Left colon (tissue), 2 donors: ENCODE measurements at places on chromosomes 16 and 17. TPM values are rescaled to one million over a fixed set of nuclear protein-coding genes. Genes with fewer than 3 reads are reported as not detected.

- peak; percentile 68 for DNase-seq
These were observed 10.5 kb upstream of the TIMP2 start for GRCh38 chr17:78935419-78936323.

GRCh38 chr16:20004931-20005330 is 68.8 kb downstream of the GPR139 start:
- no peak for DNase-seq

Gene GRIN2C
- total RNA-seq: 0.09 TPM

GRCh38 chr16:88083582-88083981 is 132.3 kb downstream of the BANP start:
- no peak for DNase-seq

Gene AOC3
- 5.6 TPM for total RNA-seq

GRCh38 chr17:55053855-55054254 is 85.3 kb downstream of the STXBP4 start:
- DNase-seq: no peak

Gene TBX2
- 11.7 TPM for total RNA-seq

Gene CACNG3
- total RNA-seq: not detected

Gene MEOX1
- total RNA-seq: 1.2 TPM
